Esophagus squamous epithelium (tissue), 5 donors: ENCODE measurements at places on chromosomes 12 and 14.

DNA sequence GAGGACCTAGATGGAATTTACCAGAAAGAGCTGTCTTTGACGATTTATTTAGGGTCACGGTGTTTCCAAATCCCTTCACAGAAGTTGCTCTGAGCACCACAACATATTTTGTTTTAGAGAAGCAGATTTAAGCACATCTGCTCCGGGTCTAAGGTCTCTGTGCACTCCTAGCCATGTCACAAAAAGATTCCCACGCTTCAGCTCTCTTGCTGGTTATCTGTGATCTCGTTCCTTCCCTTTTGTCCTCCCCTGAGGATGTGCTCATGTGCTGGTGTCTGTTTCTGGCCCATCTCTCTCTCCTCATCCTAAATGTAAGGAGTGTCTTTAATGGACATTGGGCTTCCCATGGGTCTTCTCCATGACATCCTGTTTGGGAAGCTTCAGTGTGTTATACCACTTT lies 53.7 kb upstream of the GNPNAT1 start:
- DNase-seq = no peak

GRCh38 chr14:100532906-100533655 lies 54.1 kb downstream of the BEGAIN start:
- DNase-seq = no peak

- DNase-seq = no peak
Observed at GRCh38 chr14:101926620-101927019, 37.8 kb upstream of the DYNC1H1 start.

DNA sequence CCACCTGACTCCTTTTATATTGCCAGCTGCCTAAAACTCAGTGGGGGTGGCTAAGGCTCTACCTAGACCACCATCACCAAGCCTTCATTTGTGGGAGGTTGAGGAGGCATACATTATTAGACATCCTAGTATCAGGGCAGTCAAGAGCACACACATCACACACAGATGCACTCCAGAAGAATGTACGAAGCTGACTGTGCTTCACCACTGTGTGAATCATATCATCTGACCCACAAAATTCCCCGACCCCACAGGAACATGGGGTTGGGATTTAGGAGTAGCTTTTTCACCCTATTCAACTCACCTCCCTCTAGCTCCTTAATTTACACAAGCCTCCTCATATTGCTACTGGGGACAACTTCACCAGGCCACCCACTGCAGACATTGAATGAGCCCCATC lies 64.8 kb upstream of the BDKRB2 start:
- DNase-seq = no peak

DNA sequence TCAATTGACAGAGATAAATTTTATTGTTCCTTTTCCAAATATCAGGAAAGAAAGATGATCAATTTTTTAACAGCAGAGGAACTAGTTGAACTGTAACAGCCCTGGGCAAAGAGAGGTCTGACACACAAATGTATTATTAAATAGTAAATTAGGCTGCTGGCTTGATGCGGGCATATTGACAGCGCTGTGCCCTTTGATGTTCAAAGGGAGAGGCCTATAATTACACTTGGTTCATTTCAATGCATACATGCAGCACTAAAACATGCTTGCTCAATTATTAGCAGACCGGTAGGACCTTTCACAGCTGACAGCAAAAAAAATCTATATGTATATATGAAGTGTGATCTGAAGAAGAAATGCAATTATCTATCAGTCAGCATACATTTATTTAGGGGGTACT lies 219.8 kb downstream of the SLC2A13 start:
- no peak for DNase-seq
